ENCODE measurements at places on chromosomes 1 and 21.

GRCh38 chr1:155453141-155453540, 109.5 kb downstream of the ASH1L start:
- DNase-seq: no peak

- no peak for DNase-seq
Measured at GRCh38 chr1:181392613-181393220, 90.6 kb upstream of the CACNA1E start.

DNA sequence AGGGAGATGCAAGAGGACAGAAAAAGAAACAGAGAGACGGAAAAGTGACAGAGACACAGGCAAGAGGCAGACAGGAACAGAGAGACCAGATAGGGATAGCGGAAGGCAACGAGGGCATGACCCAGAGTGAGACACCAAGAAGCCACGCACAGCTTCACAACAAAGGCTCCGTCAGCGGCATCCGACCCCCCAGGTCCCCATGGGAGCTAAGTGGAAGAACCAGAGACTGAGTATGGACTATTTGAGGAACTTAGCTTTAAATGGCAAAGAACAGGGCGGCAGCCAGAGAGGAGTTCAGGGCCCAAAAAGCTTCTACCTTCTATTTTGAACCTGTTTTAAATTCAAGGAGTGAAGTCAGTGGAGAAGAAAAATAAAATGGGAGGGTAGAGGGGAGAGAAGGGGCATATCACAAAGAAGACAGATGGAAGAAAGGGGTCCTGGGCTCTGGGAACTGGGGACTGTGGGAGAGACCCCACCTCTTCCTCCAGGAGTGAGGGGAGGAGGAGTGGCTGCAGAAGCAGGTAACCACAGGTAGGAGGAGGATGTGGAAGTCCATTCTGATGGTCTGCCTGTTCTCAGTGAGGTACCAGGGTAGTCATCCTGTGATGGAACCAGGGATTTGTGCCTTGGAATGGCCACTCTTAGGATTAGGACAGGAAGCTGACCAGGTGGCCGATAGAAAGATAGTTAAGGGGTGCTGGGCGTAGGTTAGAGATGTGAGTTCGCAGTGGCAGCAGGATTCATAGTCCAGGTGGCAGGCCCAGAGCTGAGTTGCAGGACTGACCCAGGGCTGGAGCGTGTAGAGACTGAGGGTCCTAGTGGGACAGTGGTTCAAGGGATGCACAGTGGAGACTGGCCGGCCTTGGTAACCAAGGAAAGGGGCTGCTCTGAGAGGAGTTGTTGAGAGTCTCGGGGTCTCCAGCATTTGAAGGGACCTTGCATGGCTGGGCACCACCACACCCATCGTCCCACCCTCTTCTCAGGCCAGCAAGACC, 37.7 kb downstream of the CSMD2 start:
- no peak for DNase-seq

- no peak for DNase-seq
Measured at GRCh38 chr1:67434491-67434890, 4.3 kb upstream of the SERBP1 start.

DNA sequence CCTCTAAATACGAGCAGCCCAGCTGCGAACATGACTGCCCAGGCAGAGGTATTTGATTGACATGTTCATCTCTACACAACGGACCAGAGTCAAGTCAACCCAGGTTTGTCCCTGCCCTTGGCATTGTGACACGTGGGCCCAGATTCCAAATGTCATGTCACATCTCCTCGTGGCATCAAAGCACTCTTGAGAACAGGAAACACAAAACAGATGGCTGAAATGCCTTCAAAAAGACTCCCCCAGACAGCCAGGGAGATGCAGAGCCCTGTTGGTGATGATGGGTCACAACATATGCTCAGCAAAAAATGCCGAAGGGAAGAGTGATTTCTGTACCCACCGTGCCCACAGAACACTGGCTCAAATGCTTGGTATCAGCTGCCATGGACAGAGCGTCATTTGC, 337.8 kb upstream of the DAB1 start:
- DNase-seq: no peak

GRCh38 chr1:77783141-77783540, 3.7 kb downstream of the MIGA1 start:
- no peak for DNase-seq

DNA sequence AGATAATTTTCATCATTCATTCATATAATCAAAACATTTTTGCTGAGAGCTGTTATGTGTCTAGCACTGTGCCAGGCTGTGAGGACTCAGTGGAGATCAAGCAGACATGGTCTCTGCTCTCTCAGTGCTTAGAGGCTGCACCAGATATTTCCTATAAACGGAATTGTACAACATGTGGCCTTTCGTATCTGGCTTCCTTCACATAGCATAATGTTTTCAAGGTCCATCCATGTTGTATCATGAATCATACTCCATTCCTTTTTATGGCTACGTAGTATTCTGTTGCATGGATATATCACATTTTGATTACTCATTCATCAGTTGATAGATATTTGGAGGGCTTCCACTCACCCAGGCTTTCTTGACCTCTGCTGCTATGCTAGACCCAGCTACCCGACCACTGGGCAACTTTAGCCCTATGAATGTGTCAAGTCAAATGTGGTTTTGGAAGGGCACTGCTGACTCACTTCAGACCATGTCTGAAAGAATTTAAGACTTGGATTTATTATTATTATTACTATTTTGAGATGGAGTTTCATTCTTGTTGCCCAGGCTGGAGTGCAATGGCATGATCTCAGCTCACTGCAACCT, 18.5 kb downstream of the NCF2 start:
- no peak for DNase-seq

- peak; percentile 7 for DNase-seq
Measured at GRCh38 chr21:39489380-39489924, 37.7 kb downstream of the SH3BGR start.

DNA sequence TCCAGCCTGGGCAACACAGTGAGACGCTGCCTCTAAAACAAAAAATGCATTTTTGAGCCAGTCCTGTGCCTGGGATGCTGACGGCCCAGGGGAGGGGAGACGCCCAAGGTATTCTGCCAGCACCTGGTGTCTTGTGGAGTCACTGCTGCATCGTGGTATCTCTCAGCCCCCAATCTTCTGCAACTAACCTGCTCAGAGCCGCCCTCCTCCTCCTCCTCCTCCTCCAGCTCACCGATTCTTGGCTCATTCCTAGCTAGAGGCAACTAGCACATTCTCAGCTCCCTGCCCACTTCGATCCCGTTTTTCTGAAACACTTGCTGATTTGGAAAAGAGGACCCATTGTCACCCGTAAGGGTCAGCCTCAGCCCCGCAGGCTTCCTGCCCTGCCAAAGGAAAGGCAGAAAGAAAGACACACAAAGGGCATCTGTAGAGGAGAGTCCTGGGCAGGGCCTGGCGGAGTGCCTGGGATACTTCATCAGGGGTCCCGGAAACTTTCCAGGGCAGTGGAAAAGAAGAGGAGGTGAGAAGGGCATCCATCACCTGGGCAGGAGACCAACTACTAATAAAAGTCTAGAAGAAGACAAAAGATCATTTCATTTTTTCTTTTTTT, 20.7 kb downstream of the GPR157 start:
- no peak for DNase-seq

DNA sequence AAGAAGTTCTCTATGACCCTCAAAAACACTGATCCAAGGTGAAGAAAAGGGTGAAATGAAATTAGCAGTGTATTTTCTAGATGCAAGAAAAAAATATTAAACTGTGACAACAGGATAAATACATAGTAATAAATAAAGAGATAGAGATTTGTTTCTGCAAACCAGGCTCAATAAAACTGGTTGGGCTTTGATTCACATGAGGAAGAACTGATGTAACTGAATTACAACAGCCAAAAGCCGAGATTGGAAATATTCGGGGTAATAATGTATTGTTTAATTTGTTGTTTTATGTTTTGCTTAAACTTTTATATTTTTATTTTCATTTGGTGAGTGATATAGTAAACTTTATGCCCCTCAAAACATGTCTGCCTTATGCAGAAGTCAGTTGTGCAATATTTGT, 285.0 kb downstream of the BRINP3 start:
- no peak for DNase-seq

DNA sequence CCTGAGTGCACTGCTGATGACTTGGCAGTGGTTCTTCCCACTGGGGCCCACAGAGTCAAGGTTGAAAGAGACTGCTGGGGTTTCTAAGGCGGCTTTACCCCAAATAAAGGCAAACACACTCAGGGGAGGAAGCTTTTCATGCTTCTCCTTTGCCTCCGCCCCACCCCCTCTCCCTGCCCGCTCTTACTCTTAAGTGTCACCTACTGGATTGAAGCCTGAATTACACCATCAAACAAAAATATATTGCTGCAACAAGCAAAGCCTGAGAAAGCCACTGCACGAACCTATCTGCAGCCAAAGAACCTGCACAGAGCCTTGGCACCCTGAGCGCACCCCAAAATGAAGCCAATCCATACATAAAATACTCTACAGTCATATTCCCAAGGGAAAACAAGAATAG, 63.1 kb downstream of the PTGFR start:
- DNase-seq: no peak

GRCh38 chr1:25004355-25004754, 74.3 kb upstream of the RUNX3 start:
- no peak for DNase-seq

DNA sequence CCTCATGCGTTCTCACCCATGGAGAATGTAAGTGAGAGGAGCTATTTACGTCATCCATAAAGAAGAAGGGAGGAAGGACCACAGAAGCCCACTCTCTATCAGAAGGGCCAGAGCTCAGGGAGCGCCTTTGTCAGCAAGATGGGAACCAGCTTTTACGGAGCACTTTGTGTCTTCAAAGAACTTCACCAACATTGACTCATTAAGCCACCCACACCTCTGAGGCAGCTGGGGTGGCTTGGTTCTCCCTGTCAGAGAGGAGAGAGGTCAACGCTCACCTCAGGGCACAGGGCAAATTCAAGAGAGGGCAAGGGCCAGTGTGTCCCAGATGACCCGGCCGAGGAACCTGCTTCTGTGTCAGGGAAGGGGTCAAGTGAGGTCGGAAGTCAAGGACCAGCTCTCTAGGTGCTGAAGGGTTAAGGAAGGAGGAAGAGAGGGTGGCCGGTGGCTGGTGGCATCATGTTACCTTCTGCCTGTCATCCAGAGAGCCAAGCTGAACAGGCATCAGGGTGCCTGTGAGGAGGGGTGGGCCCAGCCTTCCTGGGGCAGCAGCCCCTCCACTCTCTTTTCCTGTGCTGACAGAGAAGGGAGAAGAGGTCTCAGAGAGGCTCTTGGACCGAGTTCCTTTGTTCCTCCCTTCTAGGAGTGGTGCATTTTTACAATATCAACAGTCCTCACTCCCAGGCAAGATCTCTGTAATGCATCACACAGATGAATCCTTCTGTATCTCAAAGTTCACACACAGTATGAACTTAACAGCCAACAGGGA, 109.0 kb downstream of the ETS2 start:
- peak; percentile 63 for DNase-seq

DNA sequence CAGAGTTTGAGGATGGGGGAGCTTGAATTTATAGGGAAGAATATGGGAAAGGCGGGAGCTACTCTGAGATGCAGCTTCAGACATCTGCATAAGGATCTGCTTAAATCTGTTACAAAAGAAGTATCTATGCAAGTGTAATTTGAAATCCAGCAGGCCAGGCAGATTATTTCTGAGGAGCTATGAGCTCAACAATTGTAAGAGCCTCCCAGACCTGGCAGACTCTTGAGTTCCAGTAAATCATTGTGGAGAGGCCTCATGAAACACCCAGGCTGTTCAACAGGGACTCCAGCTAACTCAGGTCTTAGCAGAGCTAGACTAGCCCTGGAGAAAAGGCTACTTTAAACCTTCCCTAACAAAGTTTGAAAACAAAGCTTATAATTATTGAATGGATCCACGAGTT, 647.5 kb upstream of the CHRM3 start:
- no peak for DNase-seq

DNA sequence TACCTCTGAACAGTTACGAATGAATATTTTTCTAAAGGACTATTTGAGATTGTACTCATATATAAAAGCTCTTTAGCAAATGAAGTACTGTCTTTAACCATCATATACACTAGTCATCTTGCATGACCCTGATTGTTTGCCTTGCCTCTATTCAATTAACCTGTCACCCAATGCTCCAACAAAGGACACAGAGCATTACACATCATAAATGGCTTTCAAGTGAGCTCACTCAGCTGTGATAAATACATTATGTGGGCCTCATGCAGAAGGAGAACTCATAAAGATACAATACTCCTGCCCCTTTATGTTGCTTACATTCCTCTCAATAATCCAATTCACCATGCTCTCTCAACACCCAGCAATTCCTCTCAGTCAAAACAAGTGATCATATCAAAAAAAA, 993.0 kb upstream of the PRMT6 start:
- DNase-seq: no peak

GRCh38 chr1:155006601-155007101, 4.0 kb downstream of the ZBTB7B start:
- DNase-seq: no peak

DNA sequence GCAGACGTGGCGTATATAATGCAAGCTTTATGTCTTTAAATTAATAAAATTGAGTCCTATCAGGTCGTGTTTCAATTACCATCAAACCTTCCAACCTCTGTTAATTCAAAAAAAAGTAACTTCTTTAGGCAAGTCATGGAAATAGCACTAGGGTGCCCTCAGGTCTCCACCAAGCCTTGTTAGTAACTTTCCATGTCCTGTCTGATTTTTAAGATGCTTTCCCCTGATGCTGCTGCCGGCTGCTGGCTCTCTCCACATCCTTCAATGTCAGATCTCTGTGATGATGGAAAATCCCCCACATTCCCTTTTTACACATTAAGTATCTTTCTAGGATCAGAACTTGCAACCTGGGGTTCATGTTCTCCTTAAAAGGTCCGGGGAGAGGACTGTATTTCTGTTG, 3.0 kb downstream of the ERG start:
- no peak for DNase-seq

DNA sequence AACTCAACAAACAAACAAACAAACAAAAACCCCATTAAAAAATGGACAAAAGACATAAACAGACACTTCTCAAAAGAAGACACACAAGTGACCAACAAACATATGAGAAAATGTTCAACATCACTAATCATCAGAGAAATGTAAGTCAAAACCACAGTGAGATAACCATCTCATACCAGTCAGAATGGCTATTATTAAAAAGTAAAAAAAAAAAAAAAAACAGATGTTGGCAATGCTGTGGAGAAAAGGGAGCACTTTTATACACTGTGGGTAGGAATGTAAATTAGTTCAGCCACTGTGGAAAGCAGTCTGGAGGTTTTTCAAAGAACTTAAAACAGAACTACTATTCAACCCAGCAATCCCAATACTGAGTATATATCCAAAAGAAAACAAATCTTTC, 94.7 kb downstream of the PLPP3 start:
- no peak for DNase-seq

- no peak for DNase-seq
Measured at GRCh38 chr1:31932491-31933316, 5.5 kb downstream of the PTP4A2 start.
